ENCODE measurements at places on chromosomes 2 and 18.

DNA sequence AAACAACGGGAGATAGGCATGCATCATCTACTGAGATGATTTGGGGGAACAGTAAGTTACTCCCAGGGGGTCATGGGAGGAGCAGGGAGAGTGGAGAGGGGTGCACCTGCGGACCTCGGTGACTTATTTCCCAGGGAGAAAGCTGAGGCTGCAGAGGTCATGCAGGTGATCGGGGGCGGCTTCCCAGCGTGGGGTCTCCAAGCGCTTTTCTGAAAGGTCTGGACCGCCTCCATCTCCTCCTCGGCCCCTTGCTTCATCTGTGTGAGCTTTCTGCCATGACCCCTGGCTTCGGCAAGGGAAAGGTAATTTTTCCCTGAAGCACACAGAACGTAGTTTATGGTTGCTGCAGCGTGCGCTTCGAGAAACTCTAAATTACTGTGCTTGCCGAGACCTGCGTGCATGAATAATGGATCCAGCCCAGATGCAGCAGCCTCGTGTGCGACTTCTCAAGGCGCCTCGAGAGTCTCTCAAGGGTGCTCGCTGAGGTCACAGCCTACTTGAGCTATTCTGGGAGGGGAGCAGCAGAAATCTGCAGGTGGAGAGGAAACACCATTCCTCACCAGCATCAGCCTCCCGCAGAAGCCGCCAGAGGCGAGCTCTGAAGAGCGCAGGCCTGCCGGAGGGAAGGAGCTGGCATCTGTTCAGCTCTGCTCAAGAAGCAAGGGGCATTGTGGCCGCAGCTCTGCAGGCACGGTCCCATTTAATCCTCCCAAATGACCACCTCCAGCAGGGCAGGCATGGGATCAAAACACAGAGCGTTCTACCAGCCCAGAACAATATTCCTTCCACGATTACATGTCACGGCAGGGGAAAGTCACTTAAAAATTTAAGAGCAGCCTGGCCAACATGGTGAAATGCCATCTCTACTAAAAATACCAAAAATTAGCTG lies 308.4 kb upstream of the MYT1L start:
- DNase-seq: no peak

GRCh38 chr2:121019071-121019470 lies 265.9 kb downstream of the TFCP2L1 start:
- DNase-seq: no peak

GRCh38 chr18:46199515-46200147 lies 95.4 kb downstream of the HAUS1 start:
- no peak for DNase-seq

DNA sequence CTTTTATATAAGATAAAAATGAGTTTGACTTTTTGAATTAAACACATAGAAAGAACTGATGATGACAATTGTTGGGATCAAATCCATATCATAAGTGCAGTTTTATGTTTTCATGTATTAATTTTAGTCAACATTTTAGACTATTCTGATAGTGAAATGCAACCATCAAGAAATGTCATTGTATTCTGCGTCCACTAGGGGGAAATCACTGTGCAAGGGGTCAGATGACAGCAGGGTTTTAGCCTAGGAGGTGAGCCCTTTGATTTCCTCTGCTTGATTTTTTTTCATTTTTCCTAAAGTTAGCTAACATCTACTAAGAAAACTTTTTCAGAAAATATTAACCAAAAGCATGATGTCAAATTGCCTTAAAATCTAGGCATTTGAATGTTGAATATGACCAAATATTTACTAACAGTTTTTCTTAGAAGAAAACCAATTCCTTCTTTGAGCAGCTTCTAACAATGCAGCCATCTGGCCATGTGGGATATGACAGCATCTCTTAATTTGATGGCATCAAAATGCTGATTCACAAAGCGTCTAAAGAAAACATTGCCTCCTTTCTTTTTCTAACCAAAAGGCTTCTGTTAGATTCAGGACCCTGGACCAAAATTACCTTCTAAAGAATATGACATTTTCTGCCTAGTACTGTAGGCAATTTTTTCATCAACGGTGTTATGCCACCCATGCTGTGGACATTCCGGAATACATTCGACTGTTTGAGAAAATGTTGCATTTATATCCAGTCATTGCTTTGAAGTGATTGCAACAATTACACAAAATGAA lies 141.5 kb downstream of the SPHKAP start:
- DNase-seq: no peak

DNA sequence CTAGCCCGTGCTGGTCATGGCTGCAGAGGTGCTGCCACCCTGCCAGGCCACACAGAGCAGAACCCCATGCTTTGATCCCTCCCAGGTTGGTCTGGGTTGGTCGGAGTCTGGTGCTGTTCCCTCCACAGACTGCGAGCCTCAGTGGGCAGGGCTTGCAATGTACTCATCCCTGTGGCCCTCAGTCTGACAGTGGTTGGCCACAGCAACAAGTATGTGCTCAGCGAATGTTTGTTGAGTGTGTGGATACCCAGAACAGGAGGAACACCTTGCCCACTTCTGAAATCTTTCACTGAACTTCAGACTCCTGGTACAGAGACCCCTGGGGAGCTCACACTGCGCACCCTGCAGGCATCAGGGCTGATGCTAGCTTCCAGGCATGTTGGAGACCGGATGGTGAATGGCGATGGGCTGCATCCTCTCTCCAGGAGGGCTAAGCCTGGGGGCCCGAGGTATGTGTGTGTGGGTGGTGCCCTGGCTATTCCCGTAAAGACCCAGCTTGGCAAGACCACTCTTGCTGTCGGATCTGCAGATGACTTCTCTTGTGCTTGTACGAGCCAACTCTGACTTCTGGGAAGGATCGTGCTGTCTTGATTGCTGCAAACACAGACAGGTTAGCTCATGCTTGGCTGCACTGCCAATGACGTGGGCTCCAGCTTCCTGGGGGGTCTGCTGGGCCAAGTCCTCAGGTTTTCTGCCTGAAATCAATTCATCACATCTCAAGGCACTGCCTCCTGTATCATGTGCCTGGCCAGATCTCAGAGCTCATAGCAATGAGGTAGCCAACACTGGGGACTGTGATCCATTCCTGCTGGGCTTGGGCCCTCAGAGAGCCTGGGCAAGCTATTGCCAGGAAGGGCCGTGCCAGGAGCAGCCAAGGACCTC lies 43.7 kb downstream of the RHOB start:
- DNase-seq: no peak

GRCh38 chr2:187470698-187471097 lies 22.6 kb upstream of the CALCRL start:
- no peak for DNase-seq
